ENCODE measurements at places on chromosomes 16 and 17.

DNA sequence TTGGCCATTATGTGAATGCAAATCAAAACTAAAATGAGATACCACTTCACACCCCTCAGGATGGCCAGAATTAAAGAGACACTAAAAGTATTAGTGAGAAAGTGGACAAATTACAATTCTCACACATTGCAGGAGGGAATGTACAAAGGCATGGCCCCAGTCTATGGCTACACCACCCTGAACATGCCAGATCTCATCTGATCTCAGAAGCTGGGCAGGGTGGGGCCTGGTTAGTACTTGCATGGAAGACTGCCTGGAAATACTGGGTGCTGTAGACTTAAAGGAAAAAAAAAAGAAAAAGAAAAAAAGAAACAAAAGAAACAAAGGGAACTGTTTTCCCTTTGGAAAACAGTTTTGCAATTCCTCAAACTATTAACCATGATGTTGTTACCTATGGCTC is 97.0 kb upstream of the RBL2 start:
- DNase-seq, result no peak

DNA sequence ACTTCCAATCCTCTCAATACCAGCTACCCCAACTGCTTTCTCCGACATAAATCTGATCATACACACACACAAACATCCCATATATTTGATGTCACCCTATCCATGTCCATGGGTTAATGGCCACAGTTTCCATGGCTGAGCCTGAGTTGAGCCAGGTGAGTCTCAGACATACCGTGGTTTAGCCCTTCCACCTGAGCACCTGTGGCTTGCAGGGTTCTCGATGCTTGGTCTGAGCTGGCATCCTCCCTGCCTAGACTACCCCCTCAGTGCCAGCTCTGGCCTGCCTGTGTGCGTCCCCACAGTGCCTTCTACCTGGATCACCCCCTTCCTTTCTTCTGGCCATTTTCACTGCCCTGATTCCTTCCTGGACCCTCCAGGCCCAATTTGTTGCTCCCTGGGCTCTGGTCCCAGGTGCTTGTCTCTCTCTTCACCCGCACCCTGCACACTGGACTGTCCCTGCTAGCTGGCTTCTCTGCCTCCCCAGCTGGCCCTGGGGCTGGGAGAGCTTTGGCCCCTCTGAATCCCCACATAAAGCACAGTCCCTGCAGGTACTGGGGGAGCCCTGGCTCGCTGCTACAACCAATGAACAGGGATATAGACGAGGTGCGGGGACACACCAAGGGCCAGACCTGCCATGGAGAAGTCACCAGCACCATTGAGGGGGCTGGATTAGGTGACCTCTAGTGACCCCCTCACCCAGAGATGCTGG is 7.4 kb downstream of the ELMO3 start:
- no peak for DNase-seq

DNA sequence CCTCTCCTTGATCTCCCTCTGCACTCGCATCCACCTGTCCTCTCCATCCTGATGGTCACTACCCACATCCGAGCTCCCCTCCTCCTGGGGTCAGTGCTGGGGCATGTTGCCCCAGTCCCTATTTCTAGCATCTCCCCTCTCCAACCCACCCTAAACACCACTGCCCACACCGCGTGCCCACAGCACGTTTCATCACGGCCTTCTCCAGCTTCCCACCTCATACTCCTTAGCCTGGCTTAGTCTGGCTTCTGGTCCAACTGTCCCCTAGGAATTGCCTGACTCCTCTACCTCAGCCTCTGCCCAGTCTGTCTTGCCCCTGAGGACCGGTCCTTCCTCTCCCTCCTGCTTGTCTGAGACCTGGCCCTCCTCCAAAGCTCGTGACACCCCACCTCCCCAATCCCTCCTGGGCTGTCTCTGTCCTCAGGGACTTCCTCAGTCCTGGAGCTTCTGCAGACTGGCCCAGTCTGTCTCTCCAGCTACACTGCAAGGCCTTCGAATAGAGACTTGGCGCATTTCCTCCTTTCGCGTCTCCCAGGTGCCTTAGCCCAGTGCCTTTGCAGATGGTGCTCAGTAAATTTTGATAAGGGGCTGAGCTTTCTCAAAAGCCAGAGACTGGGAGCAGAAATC is 4.9 kb downstream of the ALOX15 start:
- DNase-seq, result no peak

DNA sequence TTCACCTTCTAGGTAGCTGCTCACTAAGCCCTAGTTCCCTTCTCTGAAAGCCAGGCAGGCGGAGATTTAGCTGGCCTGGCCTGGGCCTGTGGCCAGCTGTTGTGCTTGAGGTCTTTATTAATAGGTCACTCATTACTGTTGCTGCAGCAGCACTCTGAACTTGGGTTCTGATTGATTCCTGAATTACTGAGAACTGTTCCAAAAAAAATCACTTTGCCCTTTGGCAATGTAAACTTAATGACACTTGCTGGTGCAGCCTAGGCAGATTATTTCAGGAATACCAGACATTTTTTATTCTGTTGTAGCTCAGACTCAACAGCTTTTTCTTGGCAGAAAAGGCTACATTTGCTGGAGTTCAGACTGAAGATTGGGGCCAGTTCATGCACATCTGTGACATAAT is 2.7 kb downstream of the TOM1L1 start:
- DNase-seq, result no peak

GRCh38 chr17:28506763-28507487 is 777 bp downstream of the FOXN1 start:
- no peak for DNase-seq

- DNase-seq, result no peak
Measured at GRCh38 chr17:79136596-79136995, 62.0 kb downstream of the ENGASE start.

- peak; percentile 83 for DNase-seq
Measured at GRCh38 chr17:79612468-79613194, 1.8 kb upstream of the RBFOX3 start.

GRCh38 chr16:2761472-2761871 is 9.0 kb downstream of the SRRM2 start:
- DNase-seq, result no peak

- DNase-seq, result no peak
Measured at GRCh38 chr16:73326221-73326620, 278.3 kb upstream of the ZFHX3 start.

GRCh38 chr17:491086-492021 is 138.7 kb upstream of the RPH3AL start:
- peak; percentile 42 for DNase-seq

GRCh38 chr17:36501963-36502362 is 15.5 kb downstream of the ZNHIT3 start:
- no peak for DNase-seq

DNA sequence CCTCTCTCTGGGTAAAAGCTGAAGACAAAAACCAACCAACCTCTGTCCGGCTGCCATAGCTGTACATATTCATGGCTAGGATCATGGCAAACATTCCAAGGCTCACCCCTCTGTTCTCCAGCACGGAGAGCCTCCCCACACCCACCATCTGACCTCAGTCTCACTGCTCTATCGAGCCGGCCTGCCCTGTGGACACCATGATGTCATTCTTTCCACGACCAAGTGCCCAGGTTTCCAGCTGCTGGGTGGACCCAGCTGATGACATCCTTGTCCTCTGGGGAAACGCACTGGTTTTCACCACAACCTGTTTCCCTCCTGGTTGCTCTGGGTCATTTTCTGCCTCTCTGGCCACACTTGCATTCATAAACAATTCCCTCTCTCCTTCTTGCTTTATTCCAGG is 67.7 kb downstream of the NDEL1 start:
- no peak for DNase-seq

- DNase-seq, result no peak
Measured at GRCh38 chr17:57286399-57287105, 30.2 kb downstream of the MSI2 start.

- DNase-seq, result peak; percentile 51
Measured at GRCh38 chr16:86089334-86089900, 190.5 kb downstream of the IRF8 start.

DNA sequence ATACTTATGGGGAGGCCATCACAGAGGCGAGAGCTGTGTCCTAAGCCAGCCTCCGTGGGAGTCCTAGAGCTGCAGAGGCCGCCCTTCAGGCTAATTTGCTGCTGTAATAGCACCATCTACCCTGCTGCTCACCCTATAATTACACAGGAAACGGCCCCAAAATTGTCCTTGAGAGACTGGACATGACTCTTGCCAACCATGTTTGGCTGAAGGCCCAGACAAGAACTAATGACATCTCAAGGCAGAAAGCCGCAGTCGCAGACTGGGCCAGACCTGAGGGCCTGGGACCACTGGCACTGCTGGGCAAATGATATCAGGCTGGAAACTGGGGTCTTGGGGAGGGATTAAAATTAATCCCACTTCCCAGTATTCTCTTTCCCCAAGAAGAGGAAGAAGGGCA is 24.1 kb downstream of the PSMD7 start:
- DNase-seq, result no peak

GRCh38 chr16:86018487-86018886 is 119.5 kb downstream of the IRF8 start:
- no peak for DNase-seq

DNA sequence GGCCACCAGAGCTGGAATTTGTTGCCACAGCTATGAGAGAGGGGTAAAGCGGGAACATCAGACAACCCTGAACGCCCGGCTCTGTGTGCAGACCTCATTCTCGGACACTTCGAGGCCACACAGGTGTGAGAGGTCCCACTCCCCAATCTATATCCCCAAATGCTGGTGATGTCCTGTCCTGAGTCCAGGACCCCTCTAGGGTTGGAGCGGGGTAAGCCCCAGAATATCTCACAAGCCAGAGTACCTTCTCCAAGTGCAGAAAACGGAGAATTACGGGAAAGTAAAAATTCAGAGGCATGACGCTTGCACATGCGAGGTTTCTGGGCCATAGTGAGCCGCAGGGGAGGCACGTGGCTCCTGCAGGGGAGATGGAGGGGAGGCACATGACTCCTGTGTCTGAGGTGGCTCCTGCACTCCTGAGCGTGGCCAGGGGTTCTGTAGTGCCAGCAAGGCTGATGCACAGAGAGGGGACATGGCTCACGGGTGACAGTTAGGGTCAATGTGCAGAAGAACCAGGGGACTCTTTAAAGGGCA is 248.0 kb downstream of the RBFOX3 start:
- DNase-seq, result no peak

- DNase-seq, result no peak
Measured at GRCh38 chr16:79006765-79007164, 593.8 kb downstream of the MAF start.

DNA sequence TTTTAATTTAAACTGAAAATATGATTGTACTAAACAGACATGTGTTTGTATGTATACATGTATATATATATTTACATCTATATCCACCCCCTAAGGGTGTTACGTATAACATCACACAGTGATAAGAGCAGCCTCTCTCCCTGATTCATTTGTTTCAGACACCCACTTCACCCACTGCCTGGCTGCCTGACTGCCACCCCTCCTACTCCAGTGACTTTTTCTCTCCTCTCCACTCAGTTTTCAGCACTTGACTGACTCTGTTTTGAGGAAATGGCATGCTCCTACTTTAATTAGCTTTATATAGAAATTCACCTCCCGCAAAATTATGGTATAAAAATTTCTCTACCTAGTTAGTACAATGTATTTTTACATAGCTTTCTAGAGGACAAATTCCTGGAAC is 20.0 kb downstream of the BFAR start:
- no peak for DNase-seq

- no peak for DNase-seq
Measured at GRCh38 chr16:21653571-21653970, 1.2 kb upstream of the IGSF6 start.

GRCh38 chr16:86496262-86496928 is 13.9 kb upstream of the FOXF1 start:
- DNase-seq, result no peak

GRCh38 chr17:73760439-73760758 is 116.2 kb upstream of the SDK2 start:
- no peak for DNase-seq

DNA sequence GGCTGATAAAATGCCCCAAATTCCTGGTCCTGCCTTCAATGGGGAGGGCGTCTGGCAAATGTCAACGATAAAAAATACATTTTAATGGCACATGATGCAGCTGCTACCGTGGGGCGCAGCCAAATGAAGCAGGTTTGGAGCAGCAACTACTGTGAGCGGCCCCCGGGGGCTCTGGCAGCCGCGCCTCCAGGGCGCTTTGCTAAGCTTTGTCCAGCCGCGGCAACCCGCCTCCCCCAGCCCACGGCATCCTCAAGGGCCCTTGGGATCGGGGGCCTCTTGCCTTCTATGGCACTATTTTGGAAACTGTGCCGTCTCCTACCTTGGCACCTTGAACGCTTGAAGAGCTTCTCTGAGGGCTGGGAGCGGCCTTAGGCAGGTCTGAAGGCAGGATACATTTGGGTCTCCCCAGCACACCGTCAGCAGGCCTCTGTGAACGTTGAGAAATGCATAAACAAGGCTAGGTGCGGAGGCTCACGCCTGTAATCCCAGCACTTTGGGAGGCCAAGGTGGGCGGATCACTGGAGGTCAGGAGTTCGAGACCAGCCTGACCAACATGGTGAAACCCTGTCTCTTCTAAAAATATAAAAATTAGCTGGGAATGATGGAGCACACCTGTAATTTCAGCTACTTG is 25.1 kb downstream of the TBX4 start:
- DNase-seq, result peak; percentile 16

DNA sequence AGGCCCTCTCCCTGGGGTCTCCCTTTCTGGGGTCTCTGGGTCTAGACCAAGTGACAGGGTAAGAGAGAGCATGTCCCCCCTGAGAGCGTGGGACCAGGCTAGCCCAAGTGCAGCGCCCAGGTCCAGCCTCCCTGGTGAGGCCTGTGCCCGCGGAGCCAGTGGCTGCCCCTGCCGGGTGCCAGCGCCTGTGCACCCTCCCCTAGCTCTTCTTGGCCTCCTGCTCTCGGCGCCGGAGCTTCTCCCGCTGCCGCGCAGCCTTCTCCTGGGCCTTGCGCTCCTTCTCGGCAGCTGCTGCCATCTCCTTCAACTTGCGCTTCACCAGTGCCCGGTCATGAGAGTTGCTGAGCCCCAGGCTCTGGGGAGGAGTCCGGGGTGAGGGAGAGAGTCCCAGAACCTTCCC is 17.3 kb downstream of the SAMD14 start:
- no peak for DNase-seq

- DNase-seq, result no peak
Measured at GRCh38 chr16:75742424-75743047, 16.2 kb upstream of the CPHXL start.

GRCh38 chr16:84924331-84925091 is 86.8 kb downstream of the ZDHHC7 start:
- no peak for DNase-seq

DNA sequence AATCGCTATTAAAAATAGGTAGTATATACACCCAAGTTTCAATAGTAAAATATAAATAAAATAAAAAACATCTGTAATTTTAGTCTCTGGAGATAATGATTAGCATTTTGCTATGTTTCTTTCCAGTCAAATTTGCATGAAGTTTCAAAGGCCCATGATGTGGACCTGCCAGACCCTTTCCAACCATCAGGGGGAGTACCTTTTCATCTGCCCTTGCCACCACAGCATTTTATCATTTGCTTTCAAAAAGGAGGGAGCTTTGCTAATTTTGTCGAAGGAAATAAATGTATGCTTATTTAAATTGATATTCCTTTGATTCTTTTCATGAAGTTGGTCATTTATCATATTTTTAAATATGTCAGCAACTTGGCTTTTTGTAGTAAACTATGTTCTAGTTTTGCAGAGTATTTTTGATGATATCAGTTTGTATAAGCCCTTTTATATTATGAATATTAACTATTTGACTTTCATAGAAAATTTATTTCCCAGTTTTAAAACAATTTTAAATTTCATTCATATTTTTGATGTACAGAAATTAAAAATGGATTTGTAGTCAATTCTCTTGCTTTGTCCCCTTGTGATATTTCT is 115.2 kb upstream of the NETO2 start:
- DNase-seq, result no peak
